ENCODE measurements at places on chromosomes 12 and 14. TPM values are rescaled to one million over a fixed set of nuclear protein-coding genes. Genes with fewer than 3 reads are reported as not detected.

ASCL1 gene
- total RNA-seq: not detected

NGB gene
- total RNA-seq: not detected

CEBPE gene
- total RNA-seq: not detected

CIDEB gene
- total RNA-seq: 72.8 TPM

ADAMTS20 gene
- total RNA-seq: not detected

HOXC13 gene
- not detected for total RNA-seq

SCNN1A gene
- 14.3 TPM for total RNA-seq

TMEM253 gene
- total RNA-seq: not detected

NOXRED1 gene
- not detected for total RNA-seq

PRPH gene
- not detected for total RNA-seq

RIMBP2 gene
- not detected for total RNA-seq

OAS2 gene
- total RNA-seq: 8.0 TPM

TSPAN11 gene
- 5.2 TPM for total RNA-seq

RFX4 gene
- not detected for total RNA-seq

KRT2 gene
- not detected for total RNA-seq

SDR9C7 gene
- total RNA-seq: not detected

MYH6 gene
- total RNA-seq: not detected

TSHR gene
- not detected for total RNA-seq

CIROP gene
- not detected for total RNA-seq

SYNDIG1L gene
- total RNA-seq: not detected

SYT1 gene
- 0.64 TPM for total RNA-seq

PLEKHG3 gene
- 134 TPM for total RNA-seq

WSCD2 gene
- 3.5 TPM for total RNA-seq

RGS6 gene
- 0.11 TPM for total RNA-seq

ACOT4 gene
- 1.9 TPM for total RNA-seq

SCYL2 gene
- total RNA-seq: 11.6 TPM

LMNTD1 gene
- total RNA-seq: not detected

C14orf180 gene
- 0.21 TPM for total RNA-seq

All from ascending aorta (tissue), 2 donors.